Stomach (tissue), 19 donors: ENCODE measurements at places on chromosomes 7 and 10.

- peak; percentile 31 for DNase-seq
Observed at GRCh38 chr7:81845744-81846241, 75.9 kb upstream of the HGF start.

DNA sequence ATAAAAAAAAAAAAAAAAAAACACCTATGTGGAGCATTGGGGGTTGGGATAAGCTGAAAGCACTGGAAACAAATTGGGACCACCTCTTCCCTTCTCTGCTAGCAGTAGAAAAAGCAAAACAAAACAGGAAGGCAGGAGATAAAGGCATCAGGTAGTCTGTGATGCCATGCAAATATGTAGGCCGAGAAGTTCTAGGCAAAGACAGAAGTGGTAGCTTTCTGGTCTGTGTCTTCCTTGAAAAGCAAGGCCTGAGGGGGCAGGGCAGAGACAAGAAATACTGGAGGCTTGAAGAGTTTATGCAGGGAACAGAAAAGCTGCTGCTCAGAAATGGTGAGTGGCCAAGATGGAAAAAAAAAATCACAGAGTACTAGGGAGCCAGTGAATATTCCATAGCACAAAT, 111.1 kb downstream of the ELMO1 start:
- no peak for DNase-seq

DNA sequence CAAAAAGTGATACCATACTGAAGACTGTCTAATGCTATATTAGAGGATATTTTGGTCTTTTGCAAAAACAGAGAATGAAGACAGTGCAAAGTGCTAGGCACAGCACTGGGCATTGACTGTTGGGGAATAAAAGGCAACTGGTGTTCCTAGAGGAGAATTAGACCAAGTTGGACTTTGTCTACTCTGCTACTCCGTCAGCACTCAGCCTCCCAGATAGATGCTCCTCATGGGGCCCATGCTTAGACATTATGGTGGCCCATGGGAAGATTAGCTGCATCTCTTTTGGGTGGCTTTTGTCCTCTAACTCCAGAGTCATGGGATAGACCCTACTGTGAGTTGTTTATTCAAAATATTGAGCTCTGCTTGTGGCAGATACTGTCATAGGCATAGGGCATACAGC, 113.5 kb downstream of the RBM20 start:
- DNase-seq: no peak

GRCh38 chr7:20235288-20235687, 18.1 kb upstream of the MACC1 start:
- DNase-seq: peak; percentile 14

GRCh38 chr10:112278871-112279270, 4.3 kb upstream of the TECTB start:
- no peak for DNase-seq
